ENCODE measurements at places on chromosomes 2 and 18.
A peak's percentile ranks its signal among the peaks of the same experiment; 100 is the strongest.

DNA sequence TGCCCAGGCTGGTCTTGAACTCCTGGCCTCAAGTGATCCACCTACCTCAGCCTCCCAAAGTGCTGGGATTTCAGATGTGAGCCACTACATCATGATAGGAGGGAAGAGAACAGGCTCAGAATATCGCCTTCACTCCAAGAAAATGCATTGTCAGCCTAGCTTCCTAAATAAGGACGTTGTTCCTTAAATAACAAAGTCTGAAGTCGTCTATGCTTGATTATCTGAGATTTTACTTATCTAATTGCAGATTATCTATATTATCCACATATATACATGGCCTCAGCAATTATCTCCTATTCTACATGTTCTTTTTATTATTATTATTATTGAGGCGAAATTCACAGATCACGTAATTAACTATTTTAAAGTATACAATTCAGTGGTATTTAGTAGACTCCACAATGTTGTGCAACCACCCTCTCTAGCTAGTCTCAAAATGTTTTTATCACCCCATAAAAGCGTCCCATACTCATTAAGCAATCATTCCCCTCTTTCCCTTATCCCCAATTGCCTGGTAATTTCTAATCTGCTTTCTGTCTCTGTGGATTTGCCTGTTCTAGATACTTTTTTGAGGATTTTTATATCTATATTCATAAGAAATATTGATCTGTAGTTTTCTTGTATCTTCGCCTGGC lies 95.1 kb upstream of the RFX8 start:
- no peak for DNase-seq

DNA sequence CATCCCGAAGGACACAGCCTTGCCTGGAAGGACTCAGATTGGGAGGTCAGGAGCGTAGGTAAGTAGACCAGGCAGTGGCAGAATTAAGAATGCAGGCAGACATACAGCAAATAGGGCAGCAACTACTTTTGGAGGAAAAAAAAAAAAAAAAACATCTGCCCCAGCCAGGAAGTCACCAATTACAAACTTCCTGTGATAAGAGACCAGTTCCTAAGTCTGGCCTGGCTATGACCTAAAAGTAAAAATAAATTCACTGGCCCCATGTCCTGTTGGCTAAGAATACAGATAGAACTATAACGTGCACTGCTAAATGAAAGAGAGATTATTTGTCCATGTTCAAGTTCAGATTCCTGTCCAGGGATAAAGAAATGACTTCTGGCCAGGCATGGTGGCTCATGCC lies 45.2 kb upstream of the NOSTRIN start:
- DNase-seq: no peak

DNA sequence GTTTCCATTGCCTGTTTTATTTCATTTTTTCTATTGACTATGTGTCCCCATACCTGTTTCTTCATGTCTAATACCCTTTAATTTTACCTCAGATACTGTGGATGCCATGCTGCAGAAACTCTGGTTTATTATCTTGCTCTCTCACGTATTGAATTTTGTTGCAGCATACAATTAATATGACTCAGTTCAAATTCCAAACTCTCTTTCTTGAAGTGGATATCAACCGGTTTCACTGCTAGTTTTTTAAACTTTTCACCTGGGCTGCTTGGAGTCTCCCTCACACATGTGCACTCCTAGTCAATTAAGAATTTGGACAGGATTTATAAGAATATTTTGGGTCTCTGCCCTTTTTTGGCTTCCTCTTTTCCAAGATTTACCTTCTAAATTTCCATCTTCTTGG lies 70.6 kb upstream of the CAPN13 start:
- DNase-seq: no peak

- no peak for DNase-seq
These were observed 17.6 kb upstream of the FTCDNL1 start for GRCh38 chr2:199868431-199869226.

DNA sequence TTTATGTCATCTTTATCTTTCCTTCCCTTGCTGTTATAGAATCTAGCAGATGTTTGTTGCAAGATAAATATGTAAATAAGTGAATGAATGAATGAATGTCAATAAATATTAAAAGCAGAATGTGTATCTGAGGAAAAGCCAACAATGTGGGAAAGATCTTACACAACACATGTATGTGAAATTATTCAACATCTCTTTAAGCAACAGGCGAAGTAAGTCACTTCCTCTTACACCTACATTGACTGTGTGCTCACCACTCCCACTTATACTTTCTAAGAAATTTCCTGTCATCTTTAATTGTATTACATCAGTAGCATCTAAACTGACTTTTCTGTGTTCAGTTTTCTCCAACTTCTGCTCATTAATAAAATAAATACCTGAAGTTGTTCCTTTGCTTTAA lies 43.0 kb downstream of the RAD51AP2 start:
- DNase-seq: no peak

DNA sequence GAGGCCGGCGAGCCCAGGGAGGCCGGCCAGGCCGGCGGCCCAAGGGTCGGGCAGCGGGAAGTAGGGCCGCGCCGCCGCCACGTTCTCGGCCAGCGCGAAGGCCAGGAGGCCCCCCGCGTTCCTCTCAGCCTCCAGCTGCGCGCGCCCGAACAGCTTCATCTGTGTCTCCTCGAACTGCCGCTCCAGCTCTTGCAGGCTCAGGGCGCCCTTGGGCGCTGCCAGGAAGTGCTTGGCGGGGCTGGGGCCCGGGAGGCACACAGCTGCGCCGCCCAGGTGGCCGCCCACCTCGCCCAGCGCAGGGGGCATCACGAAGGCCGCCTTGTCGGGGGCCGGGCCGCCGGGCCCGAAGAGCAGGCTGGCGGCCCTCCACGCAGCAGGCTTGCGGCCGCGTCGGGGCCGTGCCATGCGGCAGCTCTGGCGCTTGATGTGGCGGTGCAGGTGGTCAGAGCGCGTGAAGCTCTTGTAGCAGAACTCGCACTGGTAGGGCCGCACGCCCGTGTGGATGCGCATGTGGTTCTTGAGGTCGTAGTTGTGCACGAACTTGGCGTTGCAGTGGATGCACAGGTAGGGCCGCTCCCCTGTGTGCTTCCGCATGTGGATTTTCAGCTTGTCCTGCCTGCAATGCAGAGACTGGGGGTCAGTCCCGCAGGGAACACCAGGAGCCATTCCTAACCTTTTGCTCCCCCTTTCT lies 99.0 kb upstream of the SMAD2 start:
- DNase-seq: no peak

- DNase-seq: no peak
These were observed 639 bp downstream of the MRO start for GRCh38 chr18:50819027-50819727.

GRCh38 chr2:43132683-43133301 lies 93.6 kb downstream of the ZFP36L2 start:
- DNase-seq: no peak

GRCh38 chr18:35729991-35730668 lies 148.6 kb downstream of the GALNT1 start:
- no peak for DNase-seq

DNA sequence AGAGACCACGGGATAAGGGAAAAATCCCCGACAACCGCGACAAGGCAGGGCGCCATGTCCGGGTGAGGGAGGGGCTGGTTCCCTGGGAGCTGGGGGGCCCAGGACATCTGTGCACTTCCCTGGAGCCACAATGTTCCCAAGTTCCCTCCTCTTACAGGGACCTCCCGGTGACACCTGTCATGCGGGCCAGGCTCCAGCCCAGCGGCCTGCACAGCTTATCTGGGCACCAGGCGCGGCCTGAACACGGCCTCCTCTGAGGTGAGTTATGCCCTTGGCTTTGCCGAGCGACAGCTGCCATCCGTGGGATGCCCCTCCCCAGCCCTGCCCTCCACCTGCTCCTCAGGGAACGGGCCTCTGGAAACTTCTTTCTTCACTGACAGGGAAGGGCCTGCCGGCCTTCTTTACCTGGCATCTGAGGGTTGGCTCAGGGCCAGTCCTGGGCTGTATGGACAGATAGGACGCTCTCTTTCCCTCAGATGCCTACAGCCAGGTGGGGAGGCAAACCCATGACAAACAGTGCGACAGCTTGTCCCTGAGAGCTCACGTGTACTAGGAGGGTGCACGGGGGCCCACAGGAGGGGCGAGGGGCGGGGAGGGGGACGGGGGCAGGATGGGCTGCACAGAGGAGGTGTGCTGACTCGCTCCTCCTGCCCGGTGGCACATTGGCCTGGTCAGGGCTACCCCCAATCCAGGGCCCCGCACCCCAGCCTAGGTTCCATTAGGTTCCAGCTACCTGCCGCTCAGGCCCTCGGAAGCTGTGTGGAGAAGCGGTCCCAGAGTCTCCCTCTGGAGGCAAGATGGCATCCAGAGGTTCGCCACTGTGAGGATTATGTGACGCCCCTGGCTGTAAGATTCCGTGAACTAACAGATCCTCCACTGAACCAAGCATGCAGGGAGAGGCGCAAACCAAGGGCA lies 34.9 kb upstream of the HPCAL1 start:
- no peak for DNase-seq

GRCh38 chr2:170711774-170712652 lies 3.1 kb upstream of the SP5 start:
- no peak for DNase-seq

GRCh38 chr18:59923539-59924196 lies 23.9 kb downstream of the PMAIP1 start:
- no peak for DNase-seq

- DNase-seq: no peak
These were observed 98.5 kb downstream of the MCFD2 start for GRCh38 chr2:46816846-46817726.

- no peak for DNase-seq
These were observed 143.7 kb downstream of the EIPR1 start for GRCh38 chr2:3233877-3234276.

- DNase-seq: no peak
These were observed 48.9 kb downstream of the CDC42EP3 start for GRCh38 chr2:37622450-37623100.

- DNase-seq: no peak
These were observed 209.2 kb upstream of the STON1 start for GRCh38 chr2:48320742-48321141.

- no peak for DNase-seq
These were observed 763.4 kb upstream of the NRXN1 start for GRCh38 chr2:51795248-51795888.

- DNase-seq: peak; percentile 39
These were observed 132.0 kb downstream of the ALPK2 start for GRCh38 chr18:58496937-58497336.

DNA sequence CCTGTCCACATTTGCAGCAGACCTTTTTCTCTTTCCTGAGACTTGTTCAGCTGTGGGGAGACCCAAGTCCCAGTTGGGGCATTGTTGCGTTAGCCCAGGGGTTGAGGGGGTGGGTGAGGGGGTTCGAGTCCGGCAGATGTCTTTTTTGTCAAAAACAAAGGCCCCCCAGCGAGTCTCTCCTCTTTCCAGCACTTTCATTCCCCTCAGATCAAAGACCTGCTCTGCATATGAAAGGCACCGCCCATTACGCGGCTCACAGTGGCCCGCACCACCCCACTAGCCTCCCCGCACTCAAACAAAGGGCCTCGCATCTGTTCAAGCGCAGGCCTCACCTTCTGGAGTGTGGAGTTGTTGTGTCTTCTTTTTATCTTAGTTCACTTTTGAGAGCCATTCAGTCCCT lies 25.2 kb downstream of the TRABD2A start:
- no peak for DNase-seq

GRCh38 chr2:48845684-48846083 lies 90.2 kb upstream of the LHCGR start:
- no peak for DNase-seq

DNA sequence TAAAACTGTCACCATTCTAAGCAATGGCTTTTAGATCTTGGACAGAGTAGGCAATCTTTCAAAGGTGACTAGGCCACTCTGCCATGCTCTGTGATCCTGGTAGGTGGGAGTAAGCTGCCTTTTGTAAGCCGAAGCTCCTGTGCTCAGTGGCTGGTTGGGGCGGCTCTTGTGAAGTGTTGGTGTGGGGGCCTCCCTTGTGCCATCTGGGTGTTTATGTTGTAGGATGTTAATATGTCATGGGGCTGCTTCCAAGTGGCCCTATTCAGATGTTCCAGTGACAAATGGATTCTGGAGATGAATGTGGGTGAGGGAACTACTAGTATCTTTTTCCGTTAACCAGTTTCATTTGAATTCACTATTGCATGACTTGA lies 116.8 kb upstream of the SPRED2 start:
- no peak for DNase-seq

DNA sequence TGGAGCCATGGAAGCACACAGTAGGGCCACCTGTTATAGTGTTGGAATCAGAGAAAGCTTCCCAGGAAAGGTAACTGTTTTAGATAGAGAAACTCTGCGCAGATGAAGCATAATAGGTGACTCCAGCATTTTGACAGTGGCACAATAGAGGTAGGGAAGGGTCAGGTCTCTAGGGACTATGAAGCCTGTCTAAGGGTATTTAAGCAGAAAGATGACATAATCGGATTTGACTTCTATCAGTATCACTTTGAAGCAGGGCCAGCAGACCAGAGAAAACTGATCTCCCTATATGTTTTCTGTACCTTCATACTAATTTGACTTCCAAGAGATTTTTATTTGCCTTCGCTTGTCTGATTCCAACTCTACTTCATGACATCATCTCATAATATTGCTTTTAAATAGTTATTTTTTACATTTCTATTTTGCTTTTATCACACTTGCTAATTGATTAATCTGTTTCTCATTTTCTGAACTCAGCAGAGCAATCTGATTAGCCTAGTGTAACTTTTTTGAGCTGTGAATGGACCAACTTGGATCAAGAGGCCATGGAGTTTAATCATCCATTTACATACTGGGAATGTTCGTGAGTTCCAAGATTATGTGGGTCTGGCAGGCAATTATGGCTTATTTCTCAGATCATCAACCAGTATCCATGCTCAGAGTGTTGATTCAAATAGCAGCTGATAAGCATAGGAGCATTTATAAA lies 8.4 kb upstream of the HIBCH start:
- DNase-seq: no peak

DNA sequence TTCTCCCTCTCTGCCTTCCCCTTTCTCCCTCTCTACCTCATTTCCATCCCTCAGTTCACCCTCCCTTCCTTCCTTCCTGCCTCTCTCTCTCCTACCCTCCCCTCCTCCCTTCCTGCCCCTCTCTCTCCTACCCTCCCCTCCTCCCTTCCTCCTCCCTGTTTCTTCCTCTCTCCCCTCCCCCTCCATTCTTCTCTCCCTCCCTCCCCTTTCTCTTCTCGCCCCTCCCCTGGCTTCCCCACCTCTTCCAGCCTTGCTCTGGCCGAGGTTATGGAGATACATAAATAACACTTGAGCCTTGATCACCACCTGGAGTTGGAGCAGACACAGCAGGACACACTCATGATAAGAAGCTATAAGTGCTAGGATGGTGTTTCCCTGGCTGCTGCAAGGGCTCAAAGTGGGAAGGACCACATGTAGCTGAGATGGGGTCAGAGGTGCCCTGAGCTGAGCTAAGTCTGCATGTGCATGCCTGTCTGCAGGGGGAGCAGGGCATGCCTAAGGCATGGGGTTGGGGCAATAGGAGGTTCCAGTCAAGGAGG lies 326.1 kb upstream of the HS6ST1 start:
- DNase-seq: no peak

DNA sequence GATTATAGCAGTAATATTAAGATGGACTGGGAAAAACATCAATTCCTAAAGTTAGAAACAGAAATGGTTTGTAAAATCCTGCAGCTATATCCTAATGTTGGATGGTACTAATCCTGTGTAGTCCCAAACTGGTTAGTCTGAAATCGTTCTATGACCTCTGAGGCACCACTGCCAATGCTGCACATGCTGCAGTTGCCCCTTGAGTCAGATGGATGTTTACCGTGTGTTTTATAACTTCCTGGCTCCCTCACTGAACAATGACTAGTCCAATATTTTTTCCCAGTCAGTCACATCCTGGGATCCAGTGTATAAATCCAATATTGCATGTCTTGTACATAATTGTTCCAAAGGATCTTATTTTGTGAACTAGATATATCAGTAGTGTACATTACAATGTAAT lies 226.7 kb upstream of the PKDCC start:
- DNase-seq: no peak
